ENCODE measurements at places on chromosomes 2 and 18. TPM values are rescaled to one million over a fixed set of nuclear protein-coding genes. Genes with fewer than 3 reads are reported as not detected.

Gene DNAH7
- total RNA-seq, result 0.08 TPM

Gene INO80B
- total RNA-seq, result 34.1 TPM

Gene ANKAR
- 3.9 TPM for total RNA-seq

Gene CELF4
- not detected for total RNA-seq

Gene CD8B
- total RNA-seq, result 2.4 TPM

Gene SERPINB12
- 185 TPM for total RNA-seq

Gene ASNSD1
- total RNA-seq, result 32.8 TPM

Gene MOGAT1
- total RNA-seq, result not detected

Gene SLC4A3
- total RNA-seq, result 1.4 TPM

Gene HOXD13
- total RNA-seq, result not detected

Gene XDH
- total RNA-seq, result 1.7 TPM

Gene SAG
- not detected for total RNA-seq

Gene KIF3C
- total RNA-seq, result 4.7 TPM

Gene DES
- total RNA-seq, result 163 TPM

Gene MARCHF4
- 0.76 TPM for total RNA-seq

Gene SIX3
- not detected for total RNA-seq

Gene VIL1
- total RNA-seq, result 0.84 TPM

Gene DCTN1
- total RNA-seq, result 91.7 TPM

Gene HOXD4
- total RNA-seq, result 2.2 TPM

Gene VWC2L
- not detected for total RNA-seq

Gene IL1RN
- total RNA-seq, result 120 TPM

Gene CYP27A1
- 35.2 TPM for total RNA-seq

Gene FMNL2
- 18.3 TPM for total RNA-seq

Gene L3MBTL4
- total RNA-seq, result 11.3 TPM

Gene IL18R1
- 3.2 TPM for total RNA-seq

Gene ACTG2
- total RNA-seq, result 13.7 TPM

Gene AFF3
- 2.1 TPM for total RNA-seq

Gene FIGN
- total RNA-seq, result 0.88 TPM

Gene ME2
- total RNA-seq, result 22.6 TPM

Gene TGFA
- 65.1 TPM for total RNA-seq
